ENCODE measurements at places on chromosomes 16 and 17.

- no peak for DNase-seq
These were observed 32.4 kb downstream of the HSBP1 start for GRCh38 chr16:83840060-83840617.

- DNase-seq, result no peak
These were observed 151.5 kb upstream of the SDK2 start for GRCh38 chr17:73795730-73796129.

DNA sequence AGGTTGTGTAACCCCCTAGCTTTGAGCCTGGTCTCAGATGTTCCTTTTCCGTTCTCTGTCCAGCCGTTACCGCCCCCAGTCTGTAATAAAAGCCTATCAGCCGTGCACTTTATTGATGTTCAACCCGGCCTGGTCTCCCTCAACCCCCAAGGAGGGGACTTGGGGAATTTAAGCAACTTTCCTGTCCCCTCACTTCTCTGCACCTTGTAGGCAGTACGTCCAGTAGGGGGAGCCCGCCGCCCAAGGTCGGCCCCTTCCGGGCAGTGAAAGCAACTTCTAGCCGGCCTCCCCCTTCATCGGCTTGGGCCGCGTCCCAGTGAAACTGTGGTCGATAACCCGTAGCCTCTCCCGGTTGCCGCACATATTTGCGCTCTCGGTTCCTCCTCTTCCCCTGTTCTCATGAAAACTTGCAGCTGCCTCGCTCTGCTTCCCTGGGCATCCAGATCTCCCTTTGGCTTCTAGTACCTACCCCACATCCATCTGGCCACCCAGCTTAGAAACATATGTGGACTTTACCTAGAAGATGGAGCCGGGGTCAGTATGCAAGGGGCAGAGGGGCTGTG lies 7.9 kb downstream of the PNPO start:
- peak; percentile 75 for DNase-seq

DNA sequence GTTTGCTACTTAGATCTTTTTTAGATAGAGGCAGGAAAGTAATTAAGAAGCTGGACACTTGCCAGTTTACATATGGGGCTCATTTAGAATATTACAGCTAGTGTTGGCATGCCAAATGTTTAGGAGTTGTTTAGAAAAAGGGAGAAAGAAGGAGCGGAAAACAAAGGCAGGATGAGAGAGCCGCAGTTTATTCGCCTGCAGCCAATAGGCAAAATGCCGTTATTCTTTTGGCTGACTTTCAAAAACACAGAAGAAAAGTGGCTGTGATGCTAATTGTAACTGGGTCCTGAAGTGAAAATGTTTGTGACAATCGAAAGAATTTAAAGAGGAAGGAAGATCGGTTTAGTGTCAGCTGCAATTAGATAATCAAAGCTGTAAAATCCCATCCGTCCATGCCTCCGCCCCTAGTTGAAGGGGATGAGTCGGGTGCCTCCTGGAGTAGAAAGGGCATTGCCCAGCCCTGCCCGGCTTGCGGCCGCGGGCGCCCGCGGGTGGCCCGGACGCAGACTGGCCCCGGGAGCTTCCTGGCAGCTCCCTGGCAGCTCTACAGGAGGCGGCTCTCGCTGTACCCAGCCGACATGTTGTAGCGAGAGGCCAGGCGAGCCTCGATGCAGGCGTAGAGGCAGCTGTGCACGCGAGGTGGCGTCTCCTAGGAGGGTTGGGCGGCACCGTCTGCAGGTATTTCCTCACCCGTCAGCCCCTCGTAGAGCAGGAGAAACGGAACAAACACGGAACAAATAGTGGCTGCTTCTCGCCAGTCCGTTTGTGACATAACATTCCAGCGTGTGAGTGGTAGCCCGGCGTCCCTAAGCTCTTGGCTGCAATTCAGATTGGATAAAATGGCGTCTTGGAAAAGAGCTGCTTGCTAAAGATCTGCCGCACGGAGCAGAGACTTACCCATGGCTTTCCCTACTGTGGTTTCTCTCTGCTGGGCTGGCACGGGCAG lies 82.2 kb downstream of the TNRC6C start:
- no peak for DNase-seq

DNA sequence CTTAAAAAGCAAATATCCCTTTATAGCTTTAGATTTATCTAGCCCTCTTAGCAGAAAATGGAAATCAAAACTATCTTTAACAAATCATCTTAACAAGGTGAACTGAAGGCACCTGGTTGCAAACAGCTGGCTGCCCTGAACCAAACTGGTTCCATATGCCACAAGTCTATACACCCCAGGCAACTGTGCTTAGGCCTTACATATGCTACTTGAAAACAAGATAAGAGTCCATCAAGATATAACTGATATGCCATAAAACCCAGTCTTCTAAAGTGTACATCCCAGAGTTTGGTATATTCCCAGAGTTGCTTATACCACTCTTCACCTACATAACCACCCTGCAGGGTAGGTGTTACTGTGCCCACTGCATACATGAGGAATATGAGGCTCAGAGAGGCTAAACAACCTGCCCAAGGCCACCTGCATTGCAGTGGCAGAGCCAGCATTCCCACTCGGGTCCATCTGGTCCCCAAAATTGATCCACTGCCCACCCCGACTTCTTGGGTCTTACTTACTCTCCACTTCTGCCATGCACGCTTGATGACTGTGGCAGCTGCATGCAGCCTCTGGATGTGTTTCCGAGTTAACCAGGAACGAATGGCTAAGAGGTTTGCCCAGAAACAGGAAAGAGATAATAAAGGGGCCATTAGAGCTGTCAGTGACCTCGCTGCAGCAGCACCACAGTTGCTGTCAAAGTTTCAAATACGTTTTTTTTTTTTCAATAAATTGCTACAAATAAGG lies 12.2 kb downstream of the ZNHIT3 start:
- no peak for DNase-seq

- no peak for DNase-seq
These were observed 66.1 kb upstream of the SMURF2 start for GRCh38 chr17:64728041-64728695.

DNA sequence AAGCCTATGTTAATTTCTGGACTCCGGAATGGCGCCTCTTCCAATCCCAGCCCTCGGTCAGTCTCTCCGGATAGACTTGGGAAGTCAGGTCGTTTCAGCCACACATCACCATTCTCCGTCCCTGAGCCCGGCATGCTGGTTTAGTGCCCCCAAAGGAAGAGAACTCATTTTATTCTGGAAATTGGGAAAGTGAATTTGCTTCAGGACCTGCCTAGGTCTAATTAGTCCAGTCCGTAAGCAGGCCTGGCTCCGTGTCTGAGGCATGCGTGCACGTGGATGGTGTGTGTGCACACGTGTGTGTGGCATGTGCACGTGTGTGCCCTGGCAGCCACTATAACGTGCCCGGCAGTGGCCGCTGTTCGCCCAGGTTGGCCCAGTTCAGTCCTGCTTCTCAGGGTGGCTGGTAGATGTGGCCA lies 77.4 kb downstream of the RPA1 start:
- DNase-seq, result no peak

DNA sequence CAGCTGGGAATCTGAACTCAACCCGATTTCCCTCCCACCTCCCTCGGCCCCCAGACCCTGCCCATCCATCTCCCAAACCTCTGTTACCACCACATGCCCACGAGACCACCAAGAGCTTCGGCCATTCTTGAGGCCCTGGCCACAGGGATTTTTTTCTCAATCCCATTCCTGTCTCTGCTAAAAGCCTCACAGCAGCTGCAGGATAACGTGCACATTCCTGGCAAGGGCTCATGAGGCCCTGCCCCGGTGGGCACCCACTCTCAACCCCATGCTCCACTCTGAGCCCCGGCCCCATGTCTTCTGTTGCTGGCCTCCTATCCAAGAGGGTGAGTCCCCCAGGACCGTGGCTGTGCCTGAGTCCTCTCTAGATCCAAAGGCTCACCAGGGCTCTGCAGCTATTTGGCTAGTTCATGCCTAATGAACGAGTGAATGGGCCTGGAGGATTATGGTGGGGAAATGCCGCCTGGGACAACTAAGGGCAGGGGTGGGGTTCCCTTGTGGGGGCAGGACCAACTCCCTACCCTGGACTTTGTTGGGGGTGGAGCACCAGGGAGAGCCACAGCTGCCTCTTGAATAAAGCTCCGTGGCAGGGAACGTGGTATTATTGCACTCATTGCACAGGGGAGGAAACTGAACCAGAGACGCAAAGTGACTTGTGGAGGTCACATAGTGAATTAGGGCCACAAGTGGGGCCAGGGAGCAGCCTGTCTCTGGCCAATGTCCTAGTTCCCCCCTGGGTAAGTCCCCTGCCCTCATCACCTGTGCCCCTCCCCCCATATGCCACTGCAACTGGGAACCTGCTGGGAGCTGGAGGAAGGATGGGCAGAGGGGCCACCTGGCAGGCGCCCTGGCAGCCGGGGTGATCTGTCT lies 113.8 kb upstream of the SMURF2 start:
- DNase-seq, result no peak

GRCh38 chr17:36928471-36929345 lies 8.6 kb upstream of the LHX1 start:
- DNase-seq, result no peak

GRCh38 chr16:65445313-65446260 lies 323.7 kb upstream of the CDH11 start:
- no peak for DNase-seq

DNA sequence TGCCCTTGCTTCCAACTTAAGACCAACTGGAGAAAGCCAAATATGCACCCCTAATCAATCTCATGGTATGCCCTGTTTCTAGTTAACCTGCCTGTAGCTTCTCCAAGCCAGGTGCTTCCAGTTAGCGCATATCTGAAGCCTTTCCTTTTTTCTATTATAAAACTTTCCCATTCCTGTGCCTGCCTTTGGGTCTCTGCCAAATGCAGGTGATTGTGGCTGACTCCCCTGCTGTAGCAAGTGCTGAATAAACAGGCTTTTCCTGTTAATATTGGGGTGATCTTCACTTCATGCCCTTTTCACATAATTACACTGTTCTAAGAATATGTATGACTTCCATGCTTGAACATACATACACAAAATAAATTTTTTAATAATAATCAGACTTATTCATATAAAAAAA lies 207.4 kb downstream of the TANC2 start:
- no peak for DNase-seq

Data from stimulated activated CD4-positive, alpha-beta T cell treated with anti-CD3 and anti-CD28 coated beads, Interleukin-1b, Interleukin-23, amount 100 ng/mL, for 48 hours (primary cell).